Activated T-cell treated with anti-CD3 and anti-CD28 coated beads for 48 hours (primary cell): ENCODE measurements at places on chromosomes 13 and 19.

DNA sequence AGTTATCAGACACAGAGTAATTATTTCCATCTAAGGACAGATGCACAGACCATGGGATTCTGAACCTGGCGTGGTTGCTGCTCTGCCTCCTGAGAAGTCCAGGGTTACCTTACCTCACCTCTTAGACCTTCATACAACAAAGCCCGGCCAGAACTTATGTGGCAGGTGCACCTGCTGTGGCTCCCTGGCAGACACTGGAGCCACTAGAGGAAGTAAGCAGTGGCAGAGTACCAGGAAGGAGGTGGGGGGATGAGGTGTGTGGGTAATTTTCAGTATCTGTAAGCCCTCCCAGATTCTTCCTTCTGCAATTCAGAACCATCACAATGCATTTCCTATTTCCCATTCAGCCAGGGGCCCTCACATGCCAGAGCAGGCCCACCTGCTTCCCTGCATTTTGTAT is 106.1 kb upstream of the DOCK9 start:
- no peak for DNase-seq

DNA sequence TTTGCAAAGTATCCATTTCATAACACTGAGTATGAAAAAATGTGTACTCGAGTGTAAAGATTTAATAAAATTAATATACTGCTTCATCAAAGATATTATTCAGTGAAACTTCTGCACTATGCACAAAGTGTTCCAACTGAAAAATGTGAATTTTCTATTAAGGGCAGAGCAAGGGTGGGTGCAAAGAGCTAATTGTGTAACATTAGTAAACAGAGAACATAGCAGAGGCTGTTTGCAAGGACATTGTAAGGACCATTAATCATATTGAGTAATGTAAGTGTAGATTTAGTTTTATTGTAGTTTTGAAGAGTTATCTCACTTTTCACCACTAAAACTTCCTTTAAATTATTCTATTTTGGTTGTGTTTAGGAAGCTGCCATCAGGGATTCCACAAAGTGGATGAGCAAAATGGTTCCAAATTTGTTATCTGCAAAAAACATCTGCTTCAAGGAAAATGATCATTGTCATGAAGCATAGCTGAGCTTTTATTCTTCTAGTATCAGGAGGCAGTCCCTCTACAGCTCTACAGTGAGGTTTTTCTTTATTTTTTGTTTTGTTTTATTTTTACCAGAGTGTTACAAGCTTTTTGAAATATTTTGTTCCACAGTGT is 1375.4 kb downstream of the SLITRK1 start:
- no peak for DNase-seq

- DNase-seq, result no peak
Measured at GRCh38 chr13:108957369-108958012, 328.1 kb downstream of the MYO16 start.

GRCh38 chr19:42068361-42068755 is 1.6 kb downstream of the GRIK5 start:
- no peak for DNase-seq

- no peak for DNase-seq
Measured at GRCh38 chr13:108741930-108742329, 112.5 kb downstream of the MYO16 start.

DNA sequence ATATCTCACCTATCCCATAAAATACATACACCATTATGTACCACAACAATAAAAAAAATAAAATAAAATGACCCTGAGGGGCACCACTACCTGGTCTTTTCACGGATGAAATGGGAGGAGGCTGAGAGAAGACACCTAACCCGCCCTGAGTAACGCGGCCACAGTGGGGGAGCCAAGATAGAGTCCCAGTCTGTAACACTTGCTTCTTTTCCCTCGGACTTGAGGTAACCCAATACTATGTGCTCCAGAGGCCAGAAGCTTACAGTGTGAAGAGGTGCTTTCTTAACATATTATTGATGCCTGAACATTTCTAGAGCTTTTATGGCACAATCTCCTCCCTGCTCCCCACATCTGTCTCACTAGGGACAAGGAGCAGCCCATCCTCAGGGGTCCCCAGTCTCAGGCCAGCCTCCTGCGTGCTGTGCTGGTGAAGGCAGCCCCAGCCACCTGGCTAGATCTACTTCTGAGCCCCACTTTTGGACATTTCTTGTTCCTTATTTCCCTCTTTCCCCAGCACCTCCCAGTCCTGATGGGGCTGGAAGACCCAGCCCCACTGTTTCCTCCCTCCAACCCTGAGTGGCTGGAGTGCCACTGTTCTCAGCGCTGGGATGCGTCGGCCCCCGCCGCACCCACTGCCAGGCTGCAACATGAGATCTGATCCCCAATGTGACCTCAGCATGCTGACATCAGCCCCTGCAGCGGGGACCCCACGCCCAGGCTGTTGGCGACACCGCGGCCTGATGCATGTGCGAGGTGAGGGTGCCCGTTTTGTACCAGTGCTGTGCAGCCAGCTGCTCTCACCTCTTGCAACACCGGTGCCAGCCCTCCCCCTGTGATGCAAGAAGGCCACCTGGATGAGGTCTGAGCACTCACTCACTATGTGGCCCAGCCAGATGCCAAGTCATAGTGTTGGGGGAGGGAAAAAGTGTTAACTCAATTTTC is 143.3 kb downstream of the DCLK1 start:
- no peak for DNase-seq

DNA sequence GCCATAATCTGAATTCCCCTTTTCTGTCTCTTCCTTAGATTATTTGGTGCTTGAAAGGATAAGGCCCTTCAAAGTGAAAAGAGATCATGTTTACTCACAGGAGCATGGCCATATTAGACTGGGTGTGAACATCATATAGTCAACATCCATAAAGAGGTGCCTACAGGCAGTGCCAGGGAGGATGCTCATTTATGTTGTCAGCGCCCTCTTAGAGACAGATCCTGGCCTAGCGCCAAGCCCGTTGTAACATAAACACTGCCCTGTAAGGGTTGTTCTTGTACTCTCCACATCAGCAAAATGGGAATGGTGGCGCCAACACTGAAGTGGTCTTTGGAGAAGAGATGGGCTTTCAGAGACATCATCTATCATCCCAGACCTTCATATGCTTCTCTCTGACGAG is 16.1 kb downstream of the PCDH8 start:
- DNase-seq, result no peak

DNA sequence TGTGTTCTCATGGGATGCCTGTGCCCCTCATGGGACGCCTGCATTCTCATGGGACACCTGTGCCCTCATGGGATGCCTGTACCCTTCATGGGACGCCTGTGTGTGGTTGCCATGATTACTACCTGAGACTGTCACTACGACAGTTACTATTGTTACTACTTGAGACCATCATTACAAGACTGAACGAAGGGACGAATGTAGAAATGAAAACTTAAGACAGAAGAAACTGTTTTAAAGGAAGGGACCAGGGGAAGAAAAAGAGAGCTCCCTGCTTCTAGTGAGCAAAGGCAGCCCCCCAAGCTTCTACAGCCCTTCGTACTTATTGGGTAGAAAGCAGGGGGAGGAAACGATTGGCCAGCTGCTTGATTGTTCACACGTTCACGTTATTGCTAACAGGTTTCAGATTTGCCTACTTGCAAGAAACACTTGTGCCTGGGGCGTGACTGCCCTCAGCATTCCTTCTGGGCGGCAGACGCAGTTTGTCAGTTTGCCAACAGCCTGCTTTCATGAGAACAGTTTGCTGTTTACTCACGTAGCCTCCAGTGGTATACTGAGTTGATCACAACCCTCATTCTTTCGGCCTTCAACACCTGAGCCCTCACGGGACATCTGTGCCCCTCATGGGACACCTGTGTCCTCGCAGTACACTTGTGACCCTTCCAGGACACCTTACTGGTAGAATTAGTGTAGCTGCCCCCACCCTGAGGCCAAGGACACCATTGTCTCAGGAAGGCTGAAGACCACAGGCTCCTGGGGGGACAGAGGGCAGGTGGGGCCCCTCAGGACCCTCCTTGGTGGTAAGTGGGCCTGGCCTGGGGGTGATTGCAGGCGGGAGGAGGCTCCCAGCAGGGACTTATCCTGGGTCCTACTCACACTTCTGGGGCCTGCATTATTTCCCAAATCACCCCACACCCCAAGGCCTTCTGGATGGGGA is 2.5 kb upstream of the S1PR4 start:
- DNase-seq, result no peak

DNA sequence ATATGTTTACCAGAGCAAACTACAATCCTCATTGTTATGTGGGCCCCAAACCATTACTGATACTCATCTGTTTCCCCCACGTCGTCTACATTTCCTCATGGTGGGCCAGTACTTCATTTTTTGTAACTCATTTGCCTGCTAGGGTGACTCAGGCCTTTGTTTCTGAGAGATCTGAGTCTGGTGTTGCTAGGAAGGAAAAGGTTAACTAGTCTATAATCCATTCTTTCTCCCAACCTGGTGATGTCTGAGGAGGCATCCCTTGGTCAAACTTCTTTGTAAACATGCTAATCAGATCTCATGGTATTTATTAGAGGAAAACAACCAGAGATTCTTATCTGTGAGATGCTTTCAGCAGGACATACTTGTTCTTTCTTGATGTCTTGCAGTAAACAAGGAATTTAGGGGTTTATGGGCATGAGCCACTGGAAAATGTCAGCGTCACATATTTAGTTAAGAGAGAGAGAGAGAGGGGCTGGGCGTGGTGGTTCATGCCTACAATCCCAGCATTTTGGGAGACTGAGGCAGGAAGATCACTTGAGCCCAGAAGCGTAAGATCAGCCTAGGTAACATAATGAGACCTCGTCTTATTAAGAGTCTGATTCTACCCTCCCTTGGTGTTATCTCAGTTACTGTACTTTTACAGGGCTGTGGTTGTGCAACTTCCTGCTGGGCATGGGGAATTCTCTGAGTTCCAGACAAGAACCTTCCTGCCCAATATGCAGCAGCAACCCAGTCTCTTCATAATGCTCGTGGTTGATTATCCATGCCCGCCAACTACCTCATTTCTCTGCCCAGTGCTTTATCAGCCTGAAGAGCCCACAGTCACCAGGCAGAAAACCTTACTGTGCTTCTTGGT is 9.7 kb upstream of the DPRX start:
- no peak for DNase-seq

DNA sequence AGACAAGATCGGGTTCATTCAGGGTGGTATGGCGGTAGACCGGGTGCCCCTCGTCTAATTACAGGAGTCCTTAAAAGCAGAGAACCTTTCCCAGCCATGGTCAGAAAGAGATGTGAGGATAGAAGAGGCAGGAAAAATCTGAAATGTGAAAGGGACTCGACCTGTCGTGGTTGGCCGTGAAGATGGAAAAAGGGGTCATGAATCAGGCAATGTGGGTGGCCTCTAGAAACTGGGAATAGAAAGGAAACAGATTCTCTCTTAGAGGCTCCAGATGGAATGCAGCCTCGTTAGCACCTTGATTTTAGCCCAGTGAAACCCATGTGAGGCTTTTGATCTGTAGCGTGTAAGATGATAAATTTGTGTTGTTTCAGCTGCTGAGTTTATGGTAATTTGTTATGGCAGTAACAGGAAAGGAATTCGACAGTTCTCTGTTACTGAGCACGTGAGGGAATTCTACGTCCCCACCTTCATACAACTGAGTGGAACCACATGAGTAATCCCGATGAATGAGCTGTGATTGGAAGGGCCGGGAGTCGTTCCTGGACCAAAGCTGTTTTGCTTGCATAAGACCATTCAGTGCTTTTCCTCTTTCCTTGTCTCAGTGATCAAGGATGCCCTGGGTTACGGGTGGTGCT is 11.0 kb upstream of the CA11 start:
- DNase-seq, result no peak

GRCh38 chr19:43610493-43610892 is 1.4 kb upstream of the SRRM5 start:
- DNase-seq, result no peak

- no peak for DNase-seq
Measured at GRCh38 chr13:80214050-80214449, 126.9 kb downstream of the SPRY2 start.

- DNase-seq, result no peak
Measured at GRCh38 chr19:41726493-41726892, 18.1 kb downstream of the CEACAM5 start.

DNA sequence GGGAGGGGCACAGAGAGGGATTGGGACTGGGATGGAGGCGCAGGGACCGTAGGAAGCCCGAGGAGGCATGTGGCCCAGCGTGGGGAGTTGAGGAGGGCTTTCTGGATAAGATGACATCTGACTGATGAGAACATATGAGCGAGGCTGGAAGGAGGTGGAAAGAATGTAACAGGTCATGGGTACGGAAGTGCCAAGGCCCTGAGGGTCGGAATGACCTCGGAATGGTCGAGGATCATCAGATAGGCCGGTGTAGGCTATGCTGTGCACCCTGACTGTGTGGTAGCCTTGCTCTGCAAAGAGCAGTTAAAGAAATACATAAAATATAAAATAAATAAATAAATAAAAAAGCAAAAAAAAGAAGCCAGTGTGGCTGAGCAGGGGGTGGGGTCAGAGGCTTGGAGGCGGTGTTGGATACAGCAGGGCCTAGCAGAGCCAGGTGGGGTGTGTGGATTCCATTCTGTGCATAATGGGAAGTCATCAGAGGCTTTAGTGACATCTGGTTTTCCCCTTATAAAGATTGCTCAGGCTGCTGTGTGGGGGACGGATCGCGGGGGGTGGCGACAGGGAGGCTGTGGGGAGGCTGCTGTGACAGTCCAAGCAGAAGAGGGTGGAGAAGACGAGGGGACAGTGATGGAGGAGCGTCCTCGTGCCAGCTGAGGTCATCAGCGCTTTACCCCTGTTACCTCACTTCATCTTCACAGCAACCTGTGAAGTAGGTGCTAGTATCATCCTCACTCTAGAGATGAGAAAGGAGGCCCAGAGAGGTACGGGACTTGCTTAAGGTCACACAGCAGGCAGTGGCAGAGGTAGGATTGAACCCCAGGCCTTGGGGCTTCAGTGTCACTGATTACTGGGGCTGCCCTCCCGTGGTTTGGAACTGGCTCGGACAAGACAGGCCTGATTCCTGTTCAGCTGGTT is 5.0 kb downstream of the PAK4 start:
- no peak for DNase-seq

DNA sequence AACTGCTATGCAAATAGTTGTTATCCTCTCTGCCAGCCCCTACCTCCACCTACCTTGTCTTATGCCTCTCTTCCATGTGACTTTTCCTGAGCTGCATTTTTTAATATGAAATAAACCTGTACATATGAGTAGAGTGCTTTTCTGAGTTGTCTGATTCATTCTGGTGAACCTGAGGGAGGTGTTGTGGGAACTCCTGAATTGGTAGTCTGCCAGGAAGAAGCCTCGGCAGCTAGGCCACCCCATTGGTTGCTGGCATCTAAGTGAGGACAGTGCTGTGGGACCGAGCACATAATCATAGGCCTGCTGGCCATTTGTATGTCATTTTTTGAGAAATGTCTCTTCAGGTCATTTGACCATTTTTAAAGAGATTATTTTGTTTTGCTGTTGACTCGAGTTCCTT is 1146.8 kb downstream of the UQCRFS1 start:
- no peak for DNase-seq

DNA sequence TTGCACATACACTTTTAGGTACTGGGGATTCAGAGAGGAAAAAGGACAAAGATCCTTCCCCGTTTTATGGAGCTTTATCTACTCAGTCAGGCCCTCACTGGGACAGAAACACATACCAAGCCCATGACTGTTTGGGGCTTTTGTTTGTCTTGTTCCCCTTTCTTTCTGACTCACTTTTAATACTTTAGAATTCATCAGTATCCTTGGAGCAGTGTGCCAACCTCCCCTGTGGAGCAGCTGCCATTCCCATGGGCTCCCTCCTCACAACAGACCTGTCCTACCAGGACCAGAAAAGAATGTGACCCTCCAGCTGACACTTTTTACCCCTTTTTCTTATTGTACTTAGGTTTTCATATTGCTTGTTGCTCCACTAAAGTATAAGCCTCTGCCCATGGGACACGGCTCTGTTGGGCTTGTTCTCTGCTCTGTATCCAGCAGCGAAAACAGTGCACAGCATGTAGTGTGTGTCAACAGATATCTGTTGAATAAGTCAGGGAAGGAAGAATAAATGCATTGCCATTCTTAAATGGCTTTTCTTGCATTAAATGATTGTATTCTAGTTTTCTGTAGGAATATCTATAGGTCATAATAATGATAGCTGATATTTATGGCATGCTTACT is 431.1 kb downstream of the EFNB2 start:
- no peak for DNase-seq
